ENCODE measurements at places on chromosomes 6 and 20.

- DNase-seq, result no peak
Observed at GRCh38 chr20:19408971-19409370, 196.5 kb downstream of the SLC24A3 start.

GRCh38 chr6:157558487-157559200 is 177.7 kb downstream of the ZDHHC14 start:
- no peak for DNase-seq

- DNase-seq, result peak; percentile 38
Observed at GRCh38 chr20:63693083-63693732, 3.2 kb upstream of the TNFRSF6B start.

DNA sequence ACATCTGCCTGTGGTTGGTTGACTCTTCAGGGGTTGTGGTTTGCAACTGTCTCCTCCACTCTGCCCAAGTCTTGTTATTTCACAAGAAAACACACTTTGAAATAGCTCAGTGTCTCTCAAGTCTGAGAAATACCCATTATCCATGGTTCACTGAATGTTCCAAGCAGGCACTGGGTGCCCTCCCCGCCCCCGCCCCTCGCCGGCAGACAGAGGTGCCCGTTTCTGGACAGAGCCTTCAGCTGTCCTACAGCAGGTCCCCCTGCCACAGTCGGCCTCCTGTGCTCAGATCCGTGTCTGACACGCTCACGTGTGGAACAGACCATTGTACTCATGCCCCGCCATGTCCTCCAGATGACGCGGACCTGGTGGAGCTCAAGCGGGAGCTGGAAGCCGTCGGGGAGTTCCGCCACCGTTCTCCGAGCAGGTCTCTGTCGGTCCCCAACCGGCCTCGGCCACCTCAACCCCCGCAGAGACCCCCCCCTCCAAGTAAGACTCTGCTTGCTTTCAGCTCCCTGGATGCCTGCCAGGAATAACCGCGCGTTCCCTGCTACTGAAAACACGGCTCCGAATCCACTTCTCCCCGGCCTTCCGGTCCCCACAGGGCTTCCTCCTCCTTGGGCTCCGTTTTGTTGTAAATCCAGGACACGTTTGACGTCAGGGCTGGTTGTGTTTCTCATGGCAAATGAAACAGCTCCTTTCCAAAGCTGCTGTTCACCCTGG is 81.4 kb downstream of the SERAC1 start:
- no peak for DNase-seq

- DNase-seq, result no peak
Observed at GRCh38 chr6:150915131-150915879, 49.8 kb downstream of the MTHFD1L start.

- no peak for DNase-seq
Observed at GRCh38 chr20:34262488-34263288, 21.5 kb downstream of the ASIP start.

DNA sequence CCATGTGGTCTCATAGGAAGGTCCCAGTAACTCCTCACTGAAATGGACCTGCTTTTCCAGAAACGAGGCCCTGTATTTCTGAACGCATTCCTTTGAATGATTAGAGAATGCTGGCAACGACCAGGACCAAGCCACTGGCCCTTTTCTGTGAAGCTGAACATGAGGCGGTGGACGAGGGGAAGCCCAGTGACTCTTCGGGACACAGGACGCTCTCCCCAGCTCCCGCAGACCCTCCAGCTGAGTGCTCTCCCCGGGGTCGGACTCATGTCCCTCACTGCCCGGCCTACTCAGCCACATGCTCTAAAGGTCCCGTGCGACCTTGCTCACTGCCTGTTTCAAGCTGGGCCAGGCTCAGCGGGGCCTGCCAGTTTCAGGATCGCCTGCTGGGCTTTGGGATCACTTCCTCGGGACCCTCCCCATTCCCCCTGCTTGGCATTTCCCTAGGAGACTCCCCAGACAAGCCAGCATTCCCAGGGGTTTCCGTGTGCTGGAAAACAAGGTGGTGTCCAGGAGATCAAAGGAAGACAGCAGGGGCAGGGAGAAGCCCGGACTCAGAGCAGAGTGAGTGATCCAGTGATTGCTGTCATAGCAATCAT is 2.6 kb upstream of the CST9 start:
- no peak for DNase-seq

- DNase-seq, result no peak
Observed at GRCh38 chr6:28922821-28923317, 916 bp downstream of the TRIM27 start.

DNA sequence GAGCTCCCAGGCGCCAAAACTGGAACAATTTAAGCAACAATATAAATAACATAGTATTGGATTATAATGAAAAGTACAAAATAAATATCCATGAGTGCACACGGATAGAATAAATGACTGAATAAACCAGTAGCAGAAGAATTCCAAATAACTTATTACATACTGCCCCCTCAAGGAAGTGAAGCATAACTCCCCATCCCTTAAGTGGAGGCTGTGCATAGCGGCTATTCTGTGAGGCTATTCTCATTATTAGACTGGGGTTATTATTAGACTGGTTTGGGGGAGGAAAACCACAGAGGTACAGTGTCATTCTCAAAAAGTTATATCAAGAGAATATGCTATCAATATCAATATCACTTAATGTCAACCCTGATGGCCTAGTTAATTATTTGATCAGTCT is 94.4 kb upstream of the SIRPA start:
- DNase-seq, result no peak

- DNase-seq, result no peak
Observed at GRCh38 chr6:33375143-33375671, 16.4 kb upstream of the KIFC1 start.

DNA sequence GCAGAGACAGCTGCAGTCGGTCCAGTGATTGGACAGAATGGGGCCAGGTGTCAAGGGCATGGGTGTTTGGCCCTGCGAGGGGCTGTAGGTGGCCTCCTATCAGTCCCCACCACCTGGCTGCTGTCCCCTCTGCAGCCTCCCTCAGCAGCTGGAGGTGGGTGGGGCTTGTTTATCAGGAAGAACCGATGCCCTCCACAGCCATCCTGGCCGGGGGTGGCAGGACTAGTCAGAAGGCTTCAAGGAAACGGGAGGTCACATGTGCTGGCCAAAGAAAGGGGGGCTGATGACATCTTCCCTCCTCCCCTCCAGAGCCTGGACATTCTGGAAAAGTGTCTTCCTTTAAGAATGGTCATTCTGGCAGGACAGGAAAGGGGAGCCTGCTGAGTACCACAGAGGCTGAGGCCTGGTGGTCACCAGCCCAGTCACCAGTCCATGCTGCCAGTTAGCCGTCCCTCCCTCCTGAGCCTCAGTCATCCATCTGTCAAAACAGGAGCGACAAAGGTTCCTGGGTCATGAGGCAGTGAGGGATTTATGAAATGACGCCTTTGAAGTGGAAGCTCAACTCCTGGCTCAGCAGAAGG is 4.1 kb downstream of the FAM210B start:
- DNase-seq, result no peak

DNA sequence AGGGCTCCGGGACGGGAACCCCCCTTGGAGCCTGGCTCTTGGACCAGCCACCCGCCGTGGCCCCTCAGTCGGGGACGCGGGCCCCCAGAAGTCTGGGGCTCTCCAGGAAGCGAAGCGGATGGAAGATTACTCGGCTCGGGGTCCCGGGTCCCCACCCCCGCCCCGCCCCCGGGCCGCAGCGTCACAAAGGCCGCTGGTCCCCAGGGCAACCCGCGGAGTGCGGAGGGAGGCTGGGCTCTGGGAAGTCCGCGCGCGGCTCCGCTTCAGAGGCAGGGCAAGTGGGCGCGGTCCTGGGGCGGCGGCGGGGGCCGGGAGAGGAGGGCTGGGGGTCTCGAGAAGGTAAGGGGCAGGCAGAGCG is at the start of gene FNDC11:
TSS of gene FNDC11 (plus strand) at position 227 of the 358 bp plus-strand sequence. CDS start 1,505 bp downstream, outside the sequence.
- peak; percentile 65 for DNase-seq

DNA sequence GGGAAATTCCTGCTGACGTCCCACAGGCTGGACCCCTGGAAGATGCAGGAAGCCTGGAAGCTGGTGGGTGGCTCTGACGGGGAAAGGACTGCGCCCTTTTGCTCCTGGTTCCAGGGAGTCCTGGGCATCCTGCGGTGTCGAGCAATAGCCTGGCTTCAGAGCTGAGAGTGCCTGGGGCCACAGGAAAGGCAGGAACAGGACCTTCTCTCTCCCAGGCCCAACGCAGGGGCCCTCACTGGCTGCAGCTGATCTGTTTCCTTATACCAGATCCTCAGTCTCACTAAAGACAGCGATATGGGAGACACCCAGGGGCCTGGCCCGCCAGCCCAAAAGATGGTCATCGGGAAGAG is 1.4 kb downstream of the B3GALT4 start:
- no peak for DNase-seq

DNA sequence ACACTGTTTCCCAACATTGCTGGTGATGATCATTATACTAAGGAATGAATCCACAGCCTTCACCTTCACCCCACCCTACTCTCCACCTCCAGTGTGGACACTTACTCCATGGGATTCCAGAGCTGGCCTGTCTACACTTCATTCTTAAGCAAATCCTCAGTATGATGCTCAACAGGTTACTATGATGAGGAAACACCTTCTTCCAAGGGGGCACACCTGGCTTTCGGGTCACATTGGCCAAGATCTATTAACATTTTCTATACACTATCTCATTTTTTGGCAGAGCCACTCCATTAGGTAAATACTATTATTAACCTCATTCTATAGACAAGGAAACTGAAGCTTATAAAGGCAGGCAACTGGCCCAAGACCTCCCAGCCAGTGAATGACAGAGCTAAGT is 8.0 kb upstream of the EPPIN start:
- DNase-seq, result no peak

DNA sequence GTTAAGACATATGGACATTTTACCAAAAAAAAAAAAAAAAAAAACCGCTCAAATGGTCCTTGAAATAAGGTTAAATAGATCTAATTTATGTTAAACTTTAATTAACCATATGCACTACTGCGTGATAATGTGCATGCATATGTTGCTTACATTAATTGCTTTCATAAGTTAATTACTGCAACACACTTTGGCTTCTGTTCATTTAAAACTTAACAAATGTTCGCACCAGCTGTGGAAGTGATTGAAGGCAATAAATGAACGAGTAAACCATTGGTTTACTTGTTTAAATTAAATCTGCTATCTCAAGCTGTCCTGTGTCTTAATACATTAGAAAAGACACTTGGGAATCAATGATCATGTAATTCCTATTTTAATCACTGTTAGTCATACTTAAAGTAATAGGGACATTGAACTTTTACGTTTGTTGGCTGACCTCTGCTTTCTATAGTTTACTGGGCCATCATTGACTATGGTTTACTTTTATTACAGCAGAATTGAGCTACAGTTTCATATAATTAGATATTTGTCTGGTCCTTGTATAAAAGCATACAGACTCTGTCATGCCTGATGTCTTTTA is 294.7 kb downstream of the KHDC1L start:
- peak; percentile 30 for DNase-seq

GRCh38 chr20:34940081-34940481 is 15.5 kb downstream of the GSS start:
- DNase-seq, result no peak

GRCh38 chr20:37526238-37526838 is 1.3 kb downstream of the BLCAP start:
- DNase-seq, result peak; percentile 51

DNA sequence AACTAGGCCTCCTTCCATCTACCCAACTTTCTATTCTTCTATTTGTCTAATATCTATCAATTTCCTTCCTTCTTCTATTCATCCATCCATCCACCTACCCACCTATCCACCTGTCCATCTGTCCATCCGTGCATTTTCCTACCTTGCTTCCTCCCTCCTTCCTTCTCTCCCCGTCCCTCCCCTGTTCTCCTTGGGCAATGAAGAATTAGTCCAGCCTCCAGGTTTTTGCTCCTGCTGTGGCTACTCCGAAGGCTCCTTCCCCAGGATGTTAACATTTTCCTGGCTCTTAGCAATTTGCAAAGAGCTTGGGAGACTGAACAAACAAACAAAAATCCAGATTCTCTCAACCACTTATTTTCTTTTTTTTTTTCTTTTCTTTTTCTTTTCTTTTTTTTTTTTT is 81.6 kb downstream of the KCNB1 start:
- no peak for DNase-seq

DNA sequence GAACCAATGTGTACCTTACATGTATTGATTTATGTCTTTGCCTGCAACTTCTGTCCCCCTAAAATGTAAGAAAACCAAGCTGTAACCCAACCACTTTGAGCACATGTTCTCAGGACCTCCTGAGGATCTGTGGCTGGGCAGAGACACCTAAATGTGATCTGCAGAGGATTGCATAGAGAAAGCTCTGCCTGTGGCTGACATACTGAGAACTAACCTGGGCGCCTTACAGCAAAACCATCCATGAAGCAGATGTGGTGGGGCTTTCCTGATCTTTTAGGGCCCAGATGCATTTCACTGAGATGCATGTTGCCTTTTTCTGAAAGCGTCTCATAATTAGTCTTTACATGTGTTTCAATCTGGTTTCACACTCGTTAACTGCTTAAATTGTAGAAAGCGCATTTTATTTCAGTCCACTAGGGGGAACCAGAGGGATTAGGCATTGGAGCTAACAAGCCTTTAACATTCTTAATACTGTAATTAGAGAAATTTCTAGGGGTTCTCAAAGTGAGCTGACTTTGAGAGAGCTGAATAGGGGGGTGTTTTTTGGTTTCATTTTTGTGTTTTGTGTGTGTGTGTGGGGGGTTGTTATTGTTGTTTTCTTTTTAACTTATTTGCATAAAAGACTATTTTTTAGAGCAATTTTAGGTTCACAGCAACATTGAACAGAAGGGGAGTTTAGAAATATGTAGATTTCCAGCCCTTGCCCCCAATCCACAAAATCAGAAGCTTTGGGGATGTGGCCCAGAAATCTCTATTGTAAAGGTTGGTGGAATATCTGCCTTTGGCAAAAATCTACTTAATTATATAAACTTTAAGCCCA is 50.9 kb upstream of the FAM184A start:
- no peak for DNase-seq

GRCh38 chr20:57189713-57190112 is 76.7 kb downstream of the BMP7 start:
- DNase-seq, result no peak

GRCh38 chr20:14815340-14815739 is 477.9 kb upstream of the FLRT3 start:
- DNase-seq, result no peak

DNA sequence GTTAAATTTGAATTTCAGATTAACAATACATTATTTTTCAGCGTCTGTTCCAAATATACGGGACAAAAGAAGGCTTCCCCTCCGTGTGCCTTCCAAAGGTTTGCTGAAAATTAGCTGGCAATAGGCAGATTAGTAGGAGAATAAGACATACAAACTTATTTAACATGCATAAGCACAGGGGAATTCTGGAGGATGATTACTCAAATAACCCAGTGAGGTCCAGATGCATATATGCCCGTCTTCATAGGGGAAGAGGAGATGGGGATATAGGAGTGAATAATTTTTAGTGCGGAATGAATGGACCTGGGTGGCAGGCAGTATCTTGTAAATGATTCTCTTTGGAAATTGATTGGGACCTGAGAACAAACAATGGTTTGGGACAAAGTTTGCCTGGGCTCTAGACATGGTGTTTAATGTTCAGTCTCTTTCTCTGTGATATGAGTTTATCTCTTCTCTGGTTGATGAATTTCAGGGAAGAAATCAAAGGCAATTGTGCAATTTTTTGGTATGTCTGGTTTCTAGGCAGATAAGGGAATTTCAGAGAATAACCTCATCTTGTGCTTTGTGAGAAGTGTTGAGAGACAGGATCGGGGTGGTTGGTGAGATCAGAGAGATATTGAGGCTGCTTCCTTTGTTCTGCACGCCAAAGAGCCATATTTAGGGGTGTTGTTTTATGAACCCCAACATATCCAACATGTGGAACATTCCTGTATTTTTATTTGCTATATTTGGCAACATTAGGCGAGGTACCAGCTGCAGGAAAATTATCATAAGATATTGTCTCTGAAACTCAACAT is 63.7 kb downstream of the MKKS start:
- DNase-seq, result no peak
